ENCODE measurements at places on chromosomes 16 and 17.
A peak's percentile ranks its signal among the peaks of the same experiment; 100 is the strongest.

GRCh38 chr17:10088444-10088843 is 110.0 kb downstream of the GAS7 start:
- no peak for DNase-seq

DNA sequence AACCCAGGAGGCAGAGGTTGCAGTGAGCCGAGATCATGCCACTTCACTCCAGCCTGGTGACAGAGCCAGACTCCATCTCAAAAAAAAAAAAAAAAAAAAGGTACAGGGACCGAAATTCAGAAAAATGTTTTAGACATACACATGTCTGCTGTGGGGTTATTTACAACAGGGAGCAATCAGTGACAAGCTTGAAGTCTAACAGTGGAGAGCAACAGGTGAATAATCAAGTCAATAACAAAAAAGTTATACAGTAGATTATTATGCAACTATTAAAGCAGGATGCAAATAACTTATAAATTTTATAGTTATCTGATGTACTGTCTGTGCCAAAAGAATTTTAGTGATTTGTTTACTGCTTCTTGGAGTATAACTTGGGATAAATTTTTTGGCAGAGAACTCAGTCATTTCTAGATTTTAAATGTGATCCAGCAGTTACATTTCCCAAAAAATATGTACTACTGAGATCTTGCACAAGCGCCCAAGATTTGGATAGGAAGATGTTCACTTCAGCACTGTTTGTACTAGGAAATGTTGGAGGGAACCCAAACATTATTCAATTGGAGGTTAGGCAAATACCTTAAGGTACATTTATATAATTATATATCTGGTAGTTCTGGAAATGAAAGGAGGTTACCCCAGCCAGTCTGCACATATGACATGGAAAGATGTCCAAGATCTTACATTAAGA is 34.1 kb downstream of the EEF2K start:
- DNase-seq, result no peak

DNA sequence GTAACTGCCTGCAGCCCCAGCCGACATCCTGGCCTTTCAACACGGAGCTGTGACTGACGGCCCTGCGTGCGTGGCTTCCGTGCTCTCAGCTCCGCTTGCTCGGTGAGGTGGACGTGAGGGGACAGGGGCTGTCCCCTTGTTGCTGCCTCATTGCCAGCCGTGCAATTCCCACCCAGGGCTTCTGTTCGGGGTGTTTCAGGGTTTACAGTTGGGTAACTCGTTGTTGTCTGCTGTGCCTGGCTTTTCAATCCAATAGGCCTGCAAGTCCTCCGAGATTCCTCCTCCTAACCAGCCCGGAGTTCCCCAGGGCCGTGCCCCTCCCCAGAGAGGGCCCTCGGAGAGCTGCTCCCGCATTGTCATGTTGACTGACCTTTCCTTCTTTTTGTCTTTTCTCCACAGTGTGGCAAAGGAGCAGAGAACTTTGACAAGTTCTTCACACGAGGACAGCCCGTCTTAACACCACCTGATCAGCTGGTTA is 31.4 kb upstream of the CACNG5 start:
- DNase-seq, result no peak

DNA sequence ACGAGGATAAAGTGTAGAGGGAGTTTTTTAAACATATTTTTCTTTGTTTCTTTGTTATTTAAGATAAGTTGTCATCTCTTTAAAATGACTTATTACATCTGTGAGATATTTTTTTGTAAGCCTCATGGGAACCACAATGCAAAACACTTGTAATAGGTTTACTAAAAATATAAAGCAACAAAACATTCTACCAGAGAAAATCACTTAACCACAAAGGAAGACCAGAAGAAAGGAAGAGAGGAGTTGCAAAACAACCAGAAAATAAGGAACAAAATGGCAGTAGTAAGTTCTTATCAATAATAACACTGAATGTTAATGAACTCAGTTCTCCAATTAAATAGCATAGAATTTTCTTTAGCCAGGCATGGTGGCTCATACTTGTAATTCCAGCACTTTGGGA is 22.9 kb downstream of the DHRS7B start:
- peak; percentile 20 for DNase-seq

DNA sequence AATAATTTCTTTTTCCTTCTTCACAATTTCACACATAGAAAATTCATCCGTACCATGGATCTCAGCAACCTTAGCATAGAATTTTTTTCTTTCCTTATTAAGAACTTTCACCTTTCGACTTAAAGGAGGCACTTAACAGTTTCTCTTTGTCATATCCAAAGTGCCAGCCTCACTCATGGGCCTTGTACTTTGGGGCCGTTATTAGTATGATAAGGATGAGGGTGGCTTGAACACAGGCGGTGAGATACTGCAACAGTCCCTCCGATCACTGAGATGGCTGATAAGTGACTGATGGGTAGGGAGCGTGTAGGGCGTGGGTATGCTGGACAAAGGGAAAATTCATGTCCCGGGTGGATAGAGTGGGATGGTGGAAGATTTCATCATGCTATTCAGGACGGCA is 85.3 kb downstream of the OR1D5 start:
- no peak for DNase-seq

- peak; percentile 52 for DNase-seq
Observed at GRCh38 chr17:31544186-31544585, 152.7 kb downstream of the RAB11FIP4 start.

Data from hematopoietic multipotent progenitor cell (in vitro differentiated cells).